ENCODE measurements at places on chromosomes 4 and X.

GRCh38 chr4:40749717-40750460 lies at the start of gene NSUN7:
Gene NSUN7, plus strand, starts transcription at chr4:40749955. Its CDS starts 739 bp downstream, at chr4:40750694.
- DNase-seq, result no peak
- H3K36me3 ChIP-seq, result no peaks in the 10 kb centered on the region
- H3K4me3 ChIP-seq, result peak within 1 kb of the TSS; percentile 52
- no peak within 1 kb of the TSS for H3K27ac ChIP-seq

DNA sequence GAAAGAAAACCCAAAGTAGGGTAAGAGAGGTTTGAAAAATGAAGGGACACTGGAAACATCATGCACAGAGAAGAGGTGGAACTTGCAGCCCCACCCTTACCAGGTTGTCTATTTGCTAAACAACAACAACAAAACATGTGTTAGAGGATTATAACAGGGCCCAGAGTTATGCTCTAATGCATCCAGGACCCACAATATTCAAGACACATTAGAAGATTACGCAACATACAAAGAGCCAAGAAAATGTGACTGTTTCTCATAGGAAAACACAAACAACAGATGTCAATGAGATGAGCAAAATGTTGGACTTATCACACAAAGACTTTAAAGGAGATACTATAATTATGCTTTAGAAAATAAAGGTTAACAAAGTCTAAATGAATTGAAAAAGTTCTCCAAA lies 128.5 kb downstream of the LRBA start:
- no peak for DNase-seq
- no peaks in the 10 kb centered on the region for H3K27me3 ChIP-seq
- no peaks in the 10 kb centered on the region for H3K36me3 ChIP-seq
- H3K4me3 ChIP-seq, result no peak overlapping the region

DNA sequence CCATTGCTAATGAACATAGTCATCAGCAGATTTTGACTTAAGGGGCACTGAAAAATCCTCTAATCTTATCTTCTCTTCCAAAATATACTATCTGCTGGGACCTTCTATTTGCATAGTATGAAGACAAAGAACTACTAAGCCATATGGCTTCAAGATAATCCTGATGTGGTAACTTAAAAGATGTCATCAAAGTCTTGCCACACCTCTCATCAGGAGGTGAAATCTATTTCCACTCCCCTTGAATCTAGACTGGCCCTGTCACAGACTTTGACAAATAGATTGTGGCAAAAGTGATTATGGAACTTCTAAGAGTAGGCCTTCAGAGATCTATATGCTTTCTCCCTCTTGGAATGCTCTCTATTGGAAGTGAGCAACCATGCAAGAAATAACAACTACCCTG lies 27.3 kb upstream of the TET2 start:
- H3K4me3 ChIP-seq, result no peak overlapping the region
- H3K27me3 ChIP-seq, result no peaks in the 10 kb centered on the region
- no peak for DNase-seq
- H3K27ac ChIP-seq, result no peak overlapping the region

DNA sequence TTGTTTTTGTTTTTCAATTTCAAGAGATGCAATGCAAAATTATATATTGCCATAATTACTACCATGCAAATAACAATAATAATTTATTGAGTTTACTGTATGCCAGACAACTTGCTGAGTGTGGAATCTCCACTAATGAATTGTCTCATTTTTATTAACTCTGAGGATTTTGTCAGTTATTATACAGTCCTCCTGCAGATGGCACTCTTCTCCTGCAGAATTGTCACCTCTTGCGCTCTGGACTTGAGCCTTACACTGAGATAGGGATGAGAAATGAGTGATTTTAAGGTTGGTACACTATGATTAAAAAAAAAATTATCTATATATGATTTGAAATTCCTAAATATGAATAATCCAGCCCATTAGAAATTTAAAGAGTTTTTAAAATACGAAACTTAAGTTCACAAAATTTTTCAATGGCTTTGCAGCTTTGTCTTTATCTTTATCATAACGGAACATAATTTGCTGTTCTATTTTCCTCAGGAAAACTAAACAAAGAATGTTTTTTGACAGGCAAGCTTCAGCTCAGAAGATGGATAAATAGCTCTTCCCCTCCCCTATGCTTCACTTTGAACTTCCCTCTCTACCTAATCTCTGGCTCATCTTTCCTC lies 12.7 kb upstream of the PAQR3 start:
- no peak overlapping the region for H3K4me3 ChIP-seq
- H3K27me3 ChIP-seq, result no peaks in the 10 kb centered on the region
- no peak for DNase-seq
- no peaks in the 10 kb centered on the region for H3K36me3 ChIP-seq
- no peak overlapping the region for H3K27ac ChIP-seq
- H3K4me1 ChIP-seq, result no peaks in the 10 kb centered on the region

DNA sequence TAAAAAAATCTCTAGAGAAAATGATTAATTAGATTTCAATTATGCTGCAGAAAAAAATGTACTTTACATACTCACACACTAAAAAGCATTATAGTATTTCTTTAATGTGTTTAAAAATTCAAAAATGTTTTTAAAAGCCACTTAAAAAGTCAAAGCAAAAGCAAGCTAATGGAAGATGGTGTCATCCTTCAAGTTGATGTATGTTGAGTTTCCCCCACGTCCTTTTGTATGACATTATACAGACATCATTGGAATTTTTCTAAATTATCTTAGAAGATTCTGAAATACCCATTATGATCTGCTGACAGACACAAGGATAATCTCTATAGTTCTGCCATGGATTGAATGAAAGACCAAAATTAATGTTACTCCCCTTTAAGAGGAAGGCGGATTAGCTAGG lies 393.7 kb upstream of the TENM3 start:
- H3K36me3 ChIP-seq, result no peaks in the 10 kb centered on the region
- H3K4me3 ChIP-seq, result no peak overlapping the region
- H3K27me3 ChIP-seq, result no peaks in the 10 kb centered on the region
- DNase-seq, result no peak

DNA sequence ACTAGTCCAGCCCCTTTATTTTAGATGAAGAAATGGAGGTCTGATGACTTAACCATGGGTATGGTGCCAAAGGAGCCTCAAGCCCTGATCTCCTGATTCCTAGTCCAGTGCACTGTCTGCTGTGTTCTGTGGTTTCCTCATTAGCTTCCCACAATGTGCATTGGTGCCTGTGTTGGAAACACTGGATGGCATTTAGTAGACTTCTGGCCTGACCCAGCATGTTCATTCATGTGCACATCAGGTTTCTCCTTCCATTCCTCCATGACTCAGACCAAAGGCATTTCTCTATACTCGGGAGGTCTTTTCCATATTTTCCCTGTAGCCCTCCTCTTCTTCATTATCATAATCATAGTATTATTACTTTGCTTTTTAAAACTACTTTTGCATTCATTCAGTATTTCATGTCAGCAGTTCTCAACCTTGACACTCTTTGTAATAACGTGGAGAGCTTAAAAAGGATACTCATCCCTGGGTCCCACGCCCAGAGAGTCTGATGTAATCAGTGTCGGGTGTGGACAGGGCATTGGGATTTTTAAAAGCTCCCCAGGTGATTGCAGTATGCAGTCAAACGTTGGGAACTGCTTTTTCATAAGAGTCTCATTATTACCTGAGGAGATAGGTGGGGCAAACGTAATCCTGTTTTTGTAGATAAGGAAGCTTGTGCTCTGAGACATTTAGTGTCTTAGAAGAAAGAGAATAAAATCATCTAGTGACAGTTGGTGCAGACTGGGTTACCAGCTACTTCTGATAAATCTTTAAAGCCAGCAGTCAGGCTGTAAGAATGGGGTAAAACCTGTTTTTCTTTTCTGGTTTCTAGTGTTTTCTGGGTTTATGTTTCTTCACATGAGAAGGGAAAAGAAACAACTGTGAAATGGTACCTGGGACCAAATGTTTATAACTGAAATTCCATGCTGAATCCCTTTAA lies 40.9 kb upstream of the XK start:
- no peaks in the 10 kb centered on the region for H3K27me3 ChIP-seq
- no peak for DNase-seq
- no peaks in the 10 kb centered on the region for H3K36me3 ChIP-seq
- H3K4me3 ChIP-seq, result no peak overlapping the region
- H3K4me1 ChIP-seq, result no peaks in the 10 kb centered on the region
- no peak overlapping the region for H3K27ac ChIP-seq

DNA sequence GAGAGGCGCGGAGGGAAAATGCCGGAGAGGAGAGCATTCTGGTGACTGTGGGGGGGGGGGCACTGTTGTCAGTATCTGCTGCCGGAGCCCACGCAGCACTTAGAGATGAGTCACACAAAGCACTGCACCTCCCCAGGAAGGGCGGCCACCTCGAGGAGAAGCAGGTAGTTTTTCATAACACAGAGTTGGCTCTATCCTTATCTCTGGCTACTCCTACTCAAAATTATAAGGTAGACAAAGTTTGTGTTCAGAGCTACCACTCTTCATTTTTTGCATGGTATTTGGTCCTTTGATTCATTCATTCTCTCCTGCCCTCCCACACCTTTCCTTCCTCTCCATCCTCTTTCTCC lies 76.2 kb upstream of the SCOC start:
- no peaks in the 10 kb centered on the region for H3K4me1 ChIP-seq
- no peak for DNase-seq
- no peak overlapping the region for H3K4me3 ChIP-seq
- H3K27ac ChIP-seq, result no peak overlapping the region
- H3K27me3 ChIP-seq, result no peaks in the 10 kb centered on the region
- H3K36me3 ChIP-seq, result no peaks in the 10 kb centered on the region

- H3K27me3 ChIP-seq, result no peaks in the 10 kb centered on the region
- DNase-seq, result no peak
- no peaks in the 10 kb centered on the region for H3K4me1 ChIP-seq
Measured at GRCh38 chr4:158280856-158281255, 70.6 kb downstream of the TMEM144 start.

DNA sequence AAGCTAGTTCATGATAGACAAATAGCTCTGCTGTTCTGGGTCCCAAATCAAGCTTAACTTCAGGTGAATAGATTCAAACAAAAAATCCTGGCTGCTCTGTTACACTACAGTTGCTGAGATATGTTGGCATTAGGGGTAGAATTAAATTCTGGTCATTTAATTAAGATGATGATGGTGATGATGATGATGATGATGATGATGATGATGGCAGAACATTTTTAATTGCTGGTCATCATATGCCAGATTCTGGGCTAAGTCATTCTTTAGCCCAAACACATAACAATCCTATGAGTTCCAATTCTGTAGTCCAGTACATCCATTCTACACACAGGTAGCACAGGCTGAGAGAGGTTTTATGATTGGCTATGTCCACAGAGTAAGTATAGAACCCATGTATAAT lies 741.5 kb downstream of the STIM2 start:
- no peak for DNase-seq
- no peak overlapping the region for H3K27ac ChIP-seq
- H3K4me1 ChIP-seq, result no peaks in the 10 kb centered on the region
- no peaks in the 10 kb centered on the region for H3K27me3 ChIP-seq

DNA sequence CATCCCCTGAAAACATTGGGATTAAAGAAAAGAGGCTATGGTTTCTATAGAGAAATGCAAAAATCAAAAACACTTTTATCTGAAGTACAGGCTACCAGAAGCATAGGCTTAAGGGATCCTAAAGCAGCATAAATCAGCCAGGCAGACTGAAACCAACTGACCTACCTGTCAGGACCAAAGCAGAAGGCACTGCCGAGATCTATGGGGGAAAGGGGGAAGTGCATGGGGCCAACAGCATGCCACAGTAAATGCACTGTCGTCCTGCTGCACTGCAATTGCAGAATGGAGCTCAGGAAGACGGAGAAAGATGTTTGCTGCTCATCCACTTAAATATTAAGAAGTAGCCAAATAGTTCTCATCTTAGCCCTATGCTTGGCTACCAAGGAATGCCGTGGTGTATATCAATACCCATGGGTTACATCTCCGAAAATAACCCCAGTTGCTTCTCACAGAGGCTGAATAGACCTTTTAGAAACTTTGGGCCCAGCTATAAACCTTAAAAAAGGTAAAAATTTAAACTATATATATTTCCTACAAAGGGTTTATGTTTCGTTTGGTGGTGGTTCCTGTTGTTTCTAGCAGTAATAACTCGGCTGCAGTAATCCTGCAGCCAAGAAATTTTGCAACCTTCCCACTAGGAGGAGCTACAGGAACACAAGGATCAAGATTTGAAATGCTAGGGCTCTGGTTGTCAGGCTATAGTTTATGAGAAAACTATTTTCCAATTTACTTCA lies 312.2 kb upstream of the DIAPH2 start:
- no peaks in the 10 kb centered on the region for H3K36me3 ChIP-seq
- H3K4me3 ChIP-seq, result no peak overlapping the region
- no peak for DNase-seq
- H3K4me1 ChIP-seq, result no peaks in the 10 kb centered on the region
- H3K27ac ChIP-seq, result no peak overlapping the region

GRCh38 chr4:55947254-55947882 lies 1.4 kb upstream of the CEP135 start:
- peaks cover 12% of the 10 kb centered on the region for H3K4me1 ChIP-seq
- DNase-seq, result no peak
- peaks cover 3% of the 10 kb centered on the region for H3K36me3 ChIP-seq
- H3K27ac ChIP-seq, result peak overlapping the region; percentile 76
- peak overlapping the region; percentile 94 for H3K4me3 ChIP-seq
- H3K27me3 ChIP-seq, result no peaks in the 10 kb centered on the region

DNA sequence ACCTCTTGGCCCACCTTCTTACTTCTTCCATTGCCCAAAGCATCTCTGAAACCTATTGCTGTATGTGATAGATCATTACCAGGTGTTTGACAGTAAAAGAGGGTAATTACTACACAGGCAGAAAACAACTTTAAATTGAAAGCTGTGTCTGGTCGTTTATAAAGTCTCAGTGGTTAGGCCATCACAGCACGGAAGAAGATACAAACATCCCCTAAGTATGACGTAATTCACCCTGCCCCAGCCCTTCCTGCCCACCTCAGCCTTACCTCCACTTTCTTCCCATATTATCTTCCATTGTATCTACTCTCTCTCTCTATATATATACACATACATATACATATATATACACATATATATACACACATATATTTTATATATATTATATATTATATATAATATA lies 805.8 kb upstream of the PABPC4L start:
- no peaks in the 10 kb centered on the region for H3K4me1 ChIP-seq
- DNase-seq, result no peak
- no peak overlapping the region for H3K27ac ChIP-seq
- H3K27me3 ChIP-seq, result no peaks in the 10 kb centered on the region
- H3K36me3 ChIP-seq, result no peaks in the 10 kb centered on the region

DNA sequence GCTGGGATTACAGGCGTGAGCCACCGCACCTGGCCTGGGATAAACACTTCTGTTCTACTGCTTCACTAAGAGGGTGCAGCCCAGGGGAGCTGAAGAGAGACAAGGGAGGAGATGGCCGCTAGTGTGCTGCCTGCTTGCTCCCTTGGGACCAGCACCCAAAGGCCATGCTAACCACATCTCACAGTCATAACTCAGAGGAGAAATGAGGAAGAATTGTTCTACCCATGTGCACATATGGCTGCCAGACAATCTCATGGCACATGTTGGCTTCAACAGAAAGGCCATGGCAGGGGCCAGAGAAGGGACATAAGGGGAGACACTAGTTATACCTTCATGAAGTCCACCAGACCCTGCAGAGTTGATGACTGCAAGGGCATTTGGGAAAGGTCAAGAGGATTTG lies 22.4 kb downstream of the CLDN22 start:
- H3K4me1 ChIP-seq, result no peaks in the 10 kb centered on the region
- no peak for DNase-seq
- H3K36me3 ChIP-seq, result no peaks in the 10 kb centered on the region
- H3K27ac ChIP-seq, result no peak overlapping the region
- no peaks in the 10 kb centered on the region for H3K27me3 ChIP-seq

GRCh38 chrX:153966841-153967535 lies 4.6 kb downstream of the HCFC1 start:
- H3K4me1 ChIP-seq, result peaks cover 16% of the 10 kb centered on the region
- DNase-seq, result no peak
- peak overlapping the region; percentile 94 for H3K27ac ChIP-seq
- no peaks in the 10 kb centered on the region for H3K27me3 ChIP-seq
